ENCODE measurements at places on chromosomes 7 and 10. TPM values are rescaled to one million over a fixed set of nuclear protein-coding genes. Genes with fewer than 3 reads are reported as not detected.

- DNase-seq = no peak
Observed at GRCh38 chr10:80924063-80924952, 386.6 kb downstream of the SH2D4B start.

DNA sequence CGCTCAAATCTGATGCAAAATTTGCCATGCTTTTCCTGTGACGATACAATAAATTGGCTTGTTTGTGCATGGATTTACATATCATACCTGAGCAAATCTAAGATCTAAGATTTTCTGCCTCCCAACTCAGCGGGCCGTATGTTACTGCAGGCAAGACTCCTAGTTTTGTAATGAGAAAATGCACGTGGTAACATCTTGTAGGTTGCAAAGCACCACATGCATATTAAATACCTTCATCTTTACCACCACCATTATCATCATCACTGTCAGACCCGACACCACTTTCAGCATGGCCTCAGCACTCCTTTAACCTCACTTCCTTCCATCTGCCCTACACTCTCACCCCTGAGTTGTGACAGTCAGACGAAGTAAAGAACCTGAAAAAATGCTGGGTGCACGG lies 202.2 kb downstream of the FRMD4A start:
- DNase-seq = no peak

- peak; percentile 77 for DNase-seq
Observed at GRCh38 chr10:46541017-46541661, 15.3 kb downstream of the GPRIN2 start.

DNA sequence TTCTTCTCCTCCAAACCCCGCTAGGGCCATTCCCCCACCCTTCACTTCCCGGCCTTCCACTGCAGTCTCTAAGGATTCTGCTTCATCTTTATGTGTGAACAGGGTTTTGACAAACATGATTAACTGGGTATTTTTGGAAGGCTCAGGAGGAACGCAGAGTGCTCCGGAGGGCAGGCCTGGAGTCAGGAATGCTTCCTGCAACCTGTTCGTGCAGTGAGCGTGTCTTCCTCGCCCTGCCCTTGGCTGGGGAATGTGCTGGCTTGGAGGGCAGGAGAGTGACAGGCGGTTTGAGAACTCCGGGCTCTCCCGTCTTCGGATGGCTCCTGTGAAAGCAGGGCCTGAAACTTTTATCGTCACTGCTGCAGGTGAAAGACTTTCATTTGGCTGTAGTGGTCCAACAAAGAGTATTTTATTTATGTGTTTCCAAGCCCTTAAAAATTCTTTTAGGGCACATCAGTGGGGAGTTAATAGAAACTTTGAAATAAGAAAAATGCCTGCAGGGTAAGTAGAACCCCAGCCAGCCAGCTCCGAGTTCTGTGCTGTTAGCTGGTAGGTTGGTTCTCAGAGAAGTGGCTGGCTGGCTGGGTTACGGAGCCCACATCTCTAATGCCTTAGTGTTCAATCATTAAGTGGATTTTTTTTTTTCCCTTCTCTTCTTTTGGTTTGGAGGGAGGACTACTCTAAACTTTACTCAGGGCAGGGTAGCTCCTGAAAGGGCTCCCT lies 51.0 kb downstream of the TCF7L2 start:
- no peak for DNase-seq

GRCh38 chr7:92827464-92828120 lies 8.8 kb downstream of the CDK6 start:
- no peak for DNase-seq

DNA sequence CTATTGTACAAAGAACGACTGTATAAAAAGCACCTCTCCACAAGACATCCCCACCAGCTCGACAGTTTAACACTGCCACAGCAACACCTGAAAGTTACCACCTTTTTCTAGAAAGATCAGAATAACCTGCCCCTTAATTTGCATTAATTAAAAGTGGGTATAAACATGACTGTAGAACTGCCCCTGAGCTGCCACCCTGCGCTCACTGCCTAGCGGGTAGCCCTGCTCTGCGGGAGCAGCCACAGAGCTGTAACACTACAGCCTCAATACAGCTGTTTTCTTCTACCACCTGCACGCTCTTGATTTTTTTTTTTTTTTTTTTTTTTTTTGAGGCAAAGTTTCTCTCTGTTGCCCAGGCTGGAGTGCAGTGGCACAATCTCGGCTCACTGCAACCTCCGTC lies 140.9 kb downstream of the PARD3 start:
- no peak for DNase-seq

GRCh38 chr7:155490697-155491628 lies 33.0 kb downstream of the EN2 start:
- peak; percentile 90 for DNase-seq

GRCh38 chr10:1354809-1355710 lies 298.9 kb downstream of the WDR37 start:
- no peak for DNase-seq

- no peak for DNase-seq
Observed at GRCh38 chr7:85405016-85405902, 218.4 kb upstream of the SEMA3D start.

- DNase-seq = peak; percentile 93
Observed at GRCh38 chr10:71719042-71719441, 536 bp downstream of the C10orf105 start.

GRCh38 chr10:100999742-101000126 lies at the start of gene LZTS2:
TSS of gene LZTS2 (plus strand) at chr10:100999808. CDS start at chr10:101002539, 2,731 bp downstream.
- DNase-seq = no peak

DNA sequence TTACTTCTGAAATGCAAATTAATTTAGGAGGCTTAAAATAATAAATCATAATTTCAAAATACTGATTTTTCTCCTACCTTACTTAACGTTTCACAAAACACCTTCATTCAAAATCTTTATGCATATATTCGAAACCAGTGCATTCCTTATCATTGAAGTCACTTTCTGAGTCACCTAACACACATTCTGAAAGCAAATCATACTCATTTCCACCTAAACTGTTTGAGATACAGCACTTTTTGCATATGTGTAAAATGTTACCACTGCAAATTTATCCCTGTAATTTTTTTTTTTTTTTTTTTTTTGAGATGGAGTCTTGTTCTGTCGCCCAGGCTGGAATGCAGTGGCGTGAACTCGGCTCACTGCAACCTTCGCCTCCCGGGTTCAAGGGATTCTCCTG lies 15.7 kb downstream of the PPP3CB start:
- no peak for DNase-seq

- DNase-seq = no peak
Observed at GRCh38 chr7:47031786-47032535, 550.0 kb downstream of the TNS3 start.

- DNase-seq = no peak
Observed at GRCh38 chr10:124632064-124632531, 112.1 kb downstream of the FAM53B start.

GRCh38 chr10:26805567-26806245 lies 55.1 kb downstream of the ABI1 start:
- DNase-seq = no peak

DNA sequence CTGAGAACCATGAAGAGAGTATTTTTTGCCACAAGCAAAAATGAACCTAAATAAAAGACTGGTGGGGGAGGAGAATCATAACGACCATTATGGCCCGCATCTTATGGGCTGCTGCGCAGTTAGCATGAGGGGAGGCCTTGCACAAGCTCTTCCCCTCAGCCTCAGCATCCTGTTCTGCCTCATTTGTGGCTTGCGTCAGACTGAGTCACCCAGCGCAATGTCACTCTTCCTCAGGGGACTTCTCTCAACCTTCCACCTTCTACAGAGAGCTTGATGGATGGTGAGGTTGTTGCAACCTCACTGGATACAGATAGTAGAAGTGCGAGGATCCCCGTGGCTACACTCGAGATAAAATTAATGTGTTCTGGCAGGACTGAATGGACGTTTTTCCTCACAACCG lies 16.8 kb upstream of the GPR15LG start:
- no peak for DNase-seq

- no peak for DNase-seq
Observed at GRCh38 chr10:100506596-100507356, 12.9 kb downstream of the SEC31B start.

DNA sequence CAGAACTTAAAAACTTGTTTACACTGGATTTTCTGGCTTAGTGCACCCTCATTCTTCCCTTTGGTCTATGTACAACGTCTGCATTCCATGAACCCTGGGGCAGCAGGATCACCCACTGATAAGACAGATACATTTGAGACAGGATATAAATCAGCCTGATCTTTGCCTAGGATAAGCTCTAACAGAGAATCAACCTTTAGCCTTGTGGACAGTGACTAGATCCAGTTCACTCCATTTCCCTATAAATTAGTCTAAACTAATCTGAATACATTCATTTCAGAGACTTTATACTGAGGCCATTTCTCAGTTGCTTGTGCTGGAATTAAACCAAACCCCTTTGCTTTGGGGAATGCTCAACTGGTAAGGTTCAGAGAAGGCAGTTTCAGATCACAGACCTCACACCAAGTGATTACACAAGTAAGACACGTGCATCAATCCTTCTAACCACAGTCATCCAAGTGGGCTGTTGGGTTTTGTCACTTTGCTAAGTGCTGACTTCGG lies 639.8 kb upstream of the FZD8 start:
- DNase-seq = no peak

- peak; percentile 74 for DNase-seq
Observed at GRCh38 chr10:124524991-124525653, 63.5 kb downstream of the LHPP start.

DNA sequence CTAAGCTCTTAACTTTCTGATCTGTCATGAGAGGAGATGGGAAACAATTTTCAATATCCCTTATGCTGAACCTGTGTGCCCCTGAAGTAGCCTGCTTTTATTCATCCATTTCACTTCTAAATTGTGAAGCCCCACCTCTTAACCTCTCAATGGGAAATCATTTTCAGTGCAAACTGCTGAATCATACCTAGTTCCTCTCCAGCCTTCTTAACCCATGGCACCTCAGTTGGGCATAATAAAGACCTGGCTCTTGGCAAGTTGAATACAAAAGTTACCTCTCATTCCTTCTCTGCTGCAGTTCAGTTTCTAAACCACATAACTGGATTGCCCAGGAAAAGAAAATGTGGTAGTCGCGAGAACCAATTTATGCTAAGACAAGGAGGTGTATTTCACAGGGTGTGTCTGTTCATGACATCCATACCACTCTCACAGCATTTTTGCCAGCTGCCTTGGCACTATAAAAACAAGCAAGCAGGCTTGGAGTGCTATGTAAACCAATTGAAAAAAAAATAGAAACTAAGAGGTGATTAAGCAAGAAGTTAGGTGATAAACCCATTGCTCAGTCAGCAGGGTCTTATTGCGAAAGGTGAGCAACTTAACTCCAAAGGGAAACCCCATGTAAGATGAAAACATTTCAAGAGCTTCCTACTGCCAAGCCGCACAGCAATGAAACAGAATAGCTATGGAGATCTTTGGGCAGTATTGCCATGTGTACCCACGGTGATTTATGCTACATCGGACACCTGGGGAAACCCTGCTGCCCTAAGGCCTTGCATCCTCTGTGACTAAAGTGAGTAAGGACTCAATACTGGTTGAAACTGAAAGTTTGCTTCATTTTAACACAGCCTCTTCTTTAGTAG lies 57.0 kb upstream of the DKK1 start:
- no peak for DNase-seq

DNA sequence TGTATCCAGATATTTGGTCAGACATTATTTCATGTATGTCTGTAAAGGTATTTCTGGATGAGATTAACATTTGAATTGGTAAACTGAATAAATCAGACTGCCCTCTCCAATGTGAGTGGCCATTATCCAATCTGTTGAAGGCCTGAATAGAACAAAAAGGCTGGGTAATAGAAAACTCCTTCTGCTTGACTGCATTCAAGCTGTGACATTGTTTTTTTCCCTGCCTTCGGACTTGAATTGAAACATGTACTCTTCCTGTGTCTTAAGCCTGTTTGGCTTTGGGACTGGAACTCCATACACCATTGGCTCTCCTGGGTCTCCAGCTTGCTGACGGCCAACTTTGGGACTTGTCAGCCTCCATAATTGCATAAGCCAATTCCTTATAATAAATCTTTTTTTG lies 36.0 kb upstream of the ARHGAP21 start:
- DNase-seq = no peak

DNA sequence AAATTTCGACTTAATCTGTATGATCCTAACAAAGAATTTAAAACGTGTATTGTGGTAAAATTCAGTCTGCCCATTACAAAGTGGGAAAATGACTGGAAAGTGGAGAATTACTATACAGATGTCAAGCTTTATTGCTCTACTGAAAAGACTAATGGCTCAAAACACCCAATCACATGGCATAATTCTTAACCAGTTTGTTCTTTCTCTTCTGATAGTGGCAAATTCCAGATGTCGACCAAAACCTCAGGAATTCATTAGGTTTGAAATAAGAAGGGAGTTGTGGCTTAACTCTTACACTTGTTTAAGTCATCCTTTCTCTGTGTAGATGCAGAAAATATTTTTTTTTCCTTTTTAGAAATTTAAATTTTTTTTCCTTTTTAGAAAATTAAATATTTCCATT lies 1254.9 kb upstream of the LRRN3 start:
- DNase-seq = no peak

DNA sequence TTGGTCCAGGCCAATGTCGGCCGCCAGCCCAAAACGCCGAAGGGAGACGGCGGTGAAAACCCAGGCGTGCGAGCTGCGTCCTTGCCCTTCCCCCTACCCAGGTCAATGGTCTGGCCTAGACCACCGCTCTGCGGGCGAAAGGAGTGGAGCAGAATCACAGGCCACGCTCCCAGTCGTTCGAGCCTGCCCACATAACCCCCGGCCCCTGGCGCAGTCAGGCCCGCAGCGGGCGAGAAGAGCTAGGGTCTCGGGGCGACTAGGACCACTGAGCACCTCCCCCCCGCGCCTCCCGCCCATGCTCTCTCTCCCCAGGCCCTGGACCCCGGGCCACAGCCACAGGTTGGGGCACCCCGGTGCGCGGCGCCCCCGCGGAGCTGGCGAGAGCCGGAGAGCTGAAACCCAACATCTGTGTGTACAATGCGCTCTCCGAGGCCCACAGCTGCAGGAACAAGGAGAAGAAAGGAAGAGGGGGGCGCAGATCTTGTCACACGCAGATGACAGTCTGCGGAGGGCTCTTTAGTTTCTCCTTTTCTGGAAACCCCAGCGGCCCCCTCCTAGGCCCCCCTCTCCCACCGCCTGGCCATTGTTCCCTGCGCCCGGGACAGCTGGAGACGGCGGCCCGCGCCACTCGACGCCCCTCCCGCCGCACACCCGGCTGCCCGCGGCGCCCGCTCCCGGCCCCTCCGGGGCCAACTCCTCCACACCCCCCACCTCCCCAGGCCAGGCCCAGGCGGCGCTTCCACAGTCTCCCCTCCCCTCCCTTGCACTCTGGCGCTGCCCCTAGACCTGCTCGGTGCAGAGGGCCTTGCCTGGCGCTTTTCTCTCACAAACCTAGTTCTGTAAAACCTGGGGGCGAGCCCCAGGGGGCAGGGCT lies 355.0 kb downstream of the DNAJB6 start:
- DNase-seq = peak; percentile 78

Gene VWDE
- total RNA-seq = 0.09 TPM

Gene STEAP4
- total RNA-seq = 202 TPM

Gene SRRM3
- total RNA-seq = 5.2 TPM

Gene EGR2
- total RNA-seq = 4.0 TPM

Gene IRF5
- 10.3 TPM for total RNA-seq

Gene TNRC18
- total RNA-seq = 103 TPM

Gene VKORC1L1
- total RNA-seq = 27.4 TPM

Gene KCNH2
- 37.3 TPM for total RNA-seq

Gene PTPRN2
- total RNA-seq = 2.8 TPM

Gene SLC16A9
- 1.7 TPM for total RNA-seq

Gene ASB4
- not detected for total RNA-seq

Gene GLCCI1
- 4.2 TPM for total RNA-seq

All from posterior vena cava (tissue), 2 donors.